ENCODE measurements at places on chromosomes 5 and 9.

GRCh38 chr5:14365831-14366430, 215.7 kb upstream of the OTULINL start:
- no peak for DNase-seq

DNA sequence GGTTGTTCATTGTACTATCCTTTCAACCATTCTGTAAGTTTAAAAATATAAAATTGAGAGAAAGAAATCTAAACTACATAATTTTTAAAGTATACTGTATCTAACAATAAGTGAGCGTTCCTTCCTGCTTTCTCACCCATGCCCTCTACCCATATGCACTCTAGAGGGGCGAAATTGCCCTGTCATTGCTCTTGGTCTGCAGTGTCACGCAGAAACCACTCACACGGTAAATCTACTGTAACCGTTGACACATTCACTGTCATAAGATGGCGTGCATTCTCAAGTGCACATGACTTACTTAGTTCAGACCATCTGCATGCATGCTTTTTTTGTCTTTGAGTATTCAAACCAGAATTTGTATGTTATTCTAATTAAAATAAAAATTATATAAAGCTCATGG, 55.7 kb upstream of the NIPBL start:
- peak; percentile 95 for DNase-seq

- DNase-seq = no peak
Measured at GRCh38 chr5:136123236-136123768, 9.3 kb upstream of the SMAD5 start.

- peak; percentile 78 for DNase-seq
Measured at GRCh38 chr9:109010746-109011145, 2.6 kb downstream of the CTNNAL1 start.

GRCh38 chr5:109299557-109299956, 110.2 kb downstream of the PJA2 start:
- DNase-seq = no peak

GRCh38 chr5:1322955-1323802, 21.7 kb downstream of the CLPTM1L start:
- DNase-seq = no peak

DNA sequence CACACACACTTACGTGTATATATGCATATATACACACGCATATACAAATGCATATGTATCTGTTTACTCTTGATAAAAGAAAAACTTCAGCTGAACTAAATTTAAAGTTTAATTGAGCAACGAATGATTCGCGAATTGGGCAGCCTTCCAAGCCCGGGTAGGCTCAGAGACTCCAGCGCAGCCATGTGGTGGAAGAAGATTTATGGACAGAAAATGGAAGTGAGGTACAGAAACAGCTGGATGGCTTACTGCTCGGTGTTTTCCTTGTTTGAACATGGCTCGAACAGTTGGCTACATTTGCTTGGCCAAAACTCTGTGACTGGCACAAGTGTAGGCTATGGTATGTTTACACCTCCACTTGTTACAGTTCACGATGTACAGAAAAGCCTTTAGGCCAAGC, 239.3 kb upstream of the PRDM9 start:
- peak; percentile 14 for DNase-seq

DNA sequence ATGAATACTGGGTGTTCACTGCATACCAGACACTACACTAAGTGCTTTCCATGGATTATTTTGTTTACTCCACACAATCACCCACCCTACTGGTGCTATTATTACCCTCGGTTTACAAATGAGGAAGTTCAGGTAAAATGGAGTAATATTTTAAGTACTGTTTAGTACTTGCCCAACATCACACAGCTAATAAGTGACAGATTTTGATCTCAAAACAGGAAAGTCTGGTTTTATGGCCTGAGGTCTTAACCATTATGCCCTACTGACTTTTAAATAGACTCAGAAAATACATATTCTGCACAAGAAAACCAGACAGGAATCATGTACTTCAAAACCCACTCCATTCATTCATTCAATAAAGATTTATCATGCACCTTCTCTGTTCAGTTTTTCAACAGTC, 431.0 kb upstream of the TLE4 start:
- no peak for DNase-seq

Data from OCI-M1 (cell line).